ENCODE measurements at places on chromosomes 2 and 18. TPM values are rescaled to one million over a fixed set of nuclear protein-coding genes. Genes with fewer than 3 reads are reported as not detected.

DNA sequence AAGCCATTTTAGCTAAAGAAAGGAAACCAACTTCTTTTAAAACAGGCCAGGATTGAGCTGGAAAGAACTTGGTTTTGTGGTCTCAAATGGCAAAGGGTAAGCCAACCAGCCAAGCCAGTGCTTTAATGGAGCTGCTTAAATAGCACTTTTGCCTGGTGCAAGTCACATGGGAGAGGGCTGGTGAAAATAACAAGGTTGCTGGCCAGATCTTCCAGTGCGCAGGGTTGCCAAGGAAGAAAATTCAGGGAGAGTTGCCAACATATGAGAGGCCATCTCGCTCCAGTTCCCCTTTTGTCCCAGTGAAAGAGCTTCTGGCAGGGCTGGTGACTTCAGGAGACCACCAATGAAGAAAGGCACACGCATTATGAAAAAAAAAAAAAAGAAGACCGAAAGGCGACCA is 57.3 kb downstream of the IRS1 start:
- H3K27me3 ChIP-seq = no peaks in the 10 kb centered on the region
- H3K27ac ChIP-seq = no peak overlapping the region
- no peak overlapping the region for H3K4me3 ChIP-seq
- H3K36me3 ChIP-seq = no peaks in the 10 kb centered on the region
- H3K4me1 ChIP-seq = peaks cover 10% of the 10 kb centered on the region
- DNase-seq = peak; percentile 33

MAP3K19 gene
- not detected for total RNA-seq

DNA sequence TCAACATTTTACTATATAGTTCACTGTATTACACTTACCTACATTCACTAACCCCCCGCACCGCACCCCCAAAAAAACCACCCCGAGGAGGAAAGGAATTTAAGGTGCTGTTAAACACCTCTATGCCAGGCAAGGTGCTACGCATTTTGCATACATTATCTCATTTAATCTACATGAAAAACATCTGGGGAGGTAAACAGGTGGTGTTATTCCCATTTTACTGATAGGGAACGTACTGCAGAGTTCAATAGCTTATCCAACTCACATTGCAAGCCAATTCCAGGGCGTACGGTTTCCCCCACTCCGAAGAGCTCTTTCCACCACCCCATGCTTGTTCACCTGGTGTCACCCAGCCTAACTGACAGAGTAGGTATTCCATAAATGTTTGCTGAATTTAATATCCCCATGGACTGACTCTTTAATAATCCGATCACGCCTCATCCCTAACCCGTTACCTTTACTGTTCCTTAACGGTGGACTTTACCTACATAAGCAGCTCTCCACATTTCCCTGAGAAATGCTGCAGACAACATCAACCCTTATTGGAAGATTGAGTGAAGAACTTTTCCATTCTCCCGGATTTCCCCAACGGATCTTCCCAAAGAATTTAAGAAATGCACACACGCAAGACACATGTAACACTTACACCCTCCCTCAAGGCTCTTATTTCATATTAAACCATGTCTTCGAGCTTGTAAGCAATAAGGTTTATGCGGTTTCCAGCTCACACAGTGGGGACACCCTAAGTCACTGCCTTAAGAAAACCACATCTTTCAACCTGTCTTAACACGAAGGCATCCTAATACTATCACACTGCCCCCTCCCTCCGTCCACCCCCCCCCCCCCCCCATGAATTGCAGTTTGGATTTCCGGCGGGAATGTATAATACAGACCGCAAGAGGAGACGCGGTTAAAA is 1.2 kb downstream of the RAPH1 start:
- H3K27me3 ChIP-seq = no peaks in the 10 kb centered on the region
- no peak overlapping the region for H3K27ac ChIP-seq
- peak overlapping the region; percentile 95 for H3K4me3 ChIP-seq
- H3K36me3 ChIP-seq = no peaks in the 10 kb centered on the region
- peak; percentile 77 for DNase-seq

DNA sequence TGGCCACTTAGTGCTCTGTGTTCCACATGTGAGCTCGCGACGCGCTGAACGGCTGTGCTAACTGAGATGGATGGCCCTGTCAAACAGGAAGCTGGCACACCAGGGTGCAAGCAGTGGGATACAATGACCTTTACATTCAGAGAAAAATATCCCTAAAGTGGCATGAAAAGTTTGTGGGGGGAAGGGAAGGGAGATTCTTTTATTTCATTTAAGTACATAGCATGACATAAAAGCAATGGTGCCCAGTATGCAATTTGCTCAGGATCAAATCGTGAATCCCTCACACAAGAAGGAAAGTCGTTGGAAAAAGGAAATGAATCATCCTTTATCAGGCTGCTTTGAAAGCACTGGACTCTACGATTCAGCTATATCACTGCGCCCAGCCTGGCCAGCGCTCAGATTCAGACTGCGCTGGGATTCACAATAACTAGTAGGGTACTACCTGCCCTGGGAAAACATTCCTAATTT is 26.0 kb downstream of the SATB2 start:
- no peak overlapping the region for H3K27ac ChIP-seq
- H3K27me3 ChIP-seq = no peaks in the 10 kb centered on the region
- H3K4me1 ChIP-seq = no peaks in the 10 kb centered on the region
- H3K4me3 ChIP-seq = no peak overlapping the region
- peak; percentile 74 for DNase-seq
- no peaks in the 10 kb centered on the region for H3K36me3 ChIP-seq

ANKRD30B gene
- total RNA-seq = not detected

DNA sequence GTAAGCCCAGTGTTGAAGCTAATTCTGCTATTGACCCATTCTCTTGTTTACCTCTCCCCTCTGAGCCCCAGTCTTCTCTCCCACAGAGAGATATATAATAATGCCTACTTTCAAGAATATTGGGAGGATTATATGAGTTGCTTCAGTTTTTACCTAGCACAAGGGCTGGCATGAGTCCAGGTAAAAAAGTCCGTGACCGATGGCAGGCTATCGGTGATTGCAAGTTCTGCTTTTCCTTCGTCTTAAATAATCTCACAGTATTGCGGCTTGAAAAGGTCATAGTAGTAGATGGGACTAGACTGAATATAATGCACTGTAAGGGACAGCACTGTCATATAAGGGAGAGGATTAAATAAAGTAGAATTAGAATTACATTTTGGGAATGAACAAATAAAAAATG is 77.6 kb downstream of the KIF5C start:
- H3K36me3 ChIP-seq = no peaks in the 10 kb centered on the region
- DNase-seq = no peak
- peaks cover 5% of the 10 kb centered on the region for H3K4me1 ChIP-seq
- no peak overlapping the region for H3K27ac ChIP-seq

- H3K27me3 ChIP-seq = no peaks in the 10 kb centered on the region
- H3K4me3 ChIP-seq = no peak overlapping the region
- no peak for DNase-seq
Observed at GRCh38 chr2:203824603-203825002, 43.0 kb upstream of the CTLA4 start.

DNA sequence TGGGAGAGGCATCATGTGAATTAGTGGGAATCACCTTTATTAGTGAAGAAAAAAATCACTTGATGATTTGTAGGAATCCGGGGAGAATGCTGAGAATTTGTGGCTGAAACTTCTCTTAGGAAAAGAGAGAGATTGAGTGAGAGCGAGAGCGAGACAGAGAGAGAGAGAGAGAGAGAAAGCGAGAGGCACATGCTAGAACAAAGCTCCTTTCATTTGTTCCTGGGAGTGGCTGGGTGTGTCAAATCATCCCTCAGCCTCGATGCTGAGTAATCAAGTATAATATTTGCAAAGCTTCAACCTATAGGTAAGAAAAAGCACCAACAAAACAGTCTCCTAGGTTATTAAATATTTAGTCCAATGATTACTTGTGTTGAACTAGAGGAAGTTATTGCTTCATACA is 4.4 kb upstream of the SERPINB5 start:
- H3K4me1 ChIP-seq = no peaks in the 10 kb centered on the region
- no peak overlapping the region for H3K27ac ChIP-seq
- H3K4me3 ChIP-seq = no peak overlapping the region

DNA sequence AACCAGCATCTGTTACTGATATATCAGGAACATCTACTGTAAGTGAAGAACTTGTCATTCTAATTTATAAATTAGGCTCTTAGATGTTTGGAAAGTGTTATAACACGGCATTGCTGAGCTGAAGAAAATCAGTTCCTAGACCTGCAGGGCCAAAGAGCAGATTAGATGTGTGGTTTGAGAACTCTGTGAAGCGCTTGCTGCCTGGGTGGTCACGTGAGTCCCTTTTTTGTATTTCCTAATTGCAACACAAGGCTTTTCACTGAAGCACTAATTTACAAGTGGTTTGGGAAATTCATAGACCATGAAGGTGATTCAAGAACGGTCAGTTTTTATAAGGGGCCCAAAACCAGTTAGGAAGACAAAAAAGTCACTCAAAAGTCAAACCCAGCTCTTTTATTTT is 106.9 kb upstream of the SP3 start:
- DNase-seq = no peak
- H3K27me3 ChIP-seq = no peaks in the 10 kb centered on the region
- no peak overlapping the region for H3K4me3 ChIP-seq
- H3K27ac ChIP-seq = no peak overlapping the region
- peaks cover 3% of the 10 kb centered on the region for H3K36me3 ChIP-seq
- no peaks in the 10 kb centered on the region for H3K4me1 ChIP-seq

- no peak overlapping the region for H3K4me3 ChIP-seq
- H3K36me3 ChIP-seq = no peaks in the 10 kb centered on the region
- no peak overlapping the region for H3K27ac ChIP-seq
- no peaks in the 10 kb centered on the region for H3K27me3 ChIP-seq
- H3K4me1 ChIP-seq = peaks cover 23% of the 10 kb centered on the region
- DNase-seq = no peak
Observed at GRCh38 chr2:167581961-167582574, 665.3 kb downstream of the STK39 start.

DNA sequence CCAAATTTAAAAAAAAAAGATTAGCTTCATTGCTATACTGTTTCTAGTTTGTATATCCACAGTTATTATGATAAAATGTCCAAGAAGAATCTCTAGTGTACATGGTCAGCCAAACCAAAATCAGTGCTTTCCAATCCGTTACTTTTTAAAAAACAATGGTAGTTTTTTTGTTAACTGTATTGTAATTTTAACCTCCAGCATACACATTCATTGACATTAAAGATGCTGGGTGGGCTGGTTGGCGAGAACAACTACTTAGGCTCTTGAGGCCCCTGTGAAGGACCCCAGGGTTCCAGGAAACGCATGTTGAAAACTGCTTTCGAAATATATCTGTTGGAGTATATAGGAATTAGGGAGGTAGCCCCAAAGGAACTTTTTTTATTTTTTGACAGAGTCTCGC is 107.3 kb upstream of the RASGRP3 start:
- H3K27me3 ChIP-seq = no peaks in the 10 kb centered on the region
- no peak overlapping the region for H3K27ac ChIP-seq
- no peak overlapping the region for H3K4me3 ChIP-seq
- H3K36me3 ChIP-seq = peaks cover 55% of the 10 kb centered on the region

CAPN10 gene
- total RNA-seq = 61.6 TPM

MAP3K2 gene
- 23.9 TPM for total RNA-seq

DSG4 gene
- not detected for total RNA-seq

- no peaks in the 10 kb centered on the region for H3K27me3 ChIP-seq
- H3K4me3 ChIP-seq = no peak overlapping the region
- H3K36me3 ChIP-seq = no peaks in the 10 kb centered on the region
- H3K4me1 ChIP-seq = no peaks in the 10 kb centered on the region
- no peak overlapping the region for H3K27ac ChIP-seq
Observed at GRCh38 chr2:139374296-139374850, 594.2 kb upstream of the NXPH2 start.

ITGA4 gene
- total RNA-seq = 0.28 TPM

DNA sequence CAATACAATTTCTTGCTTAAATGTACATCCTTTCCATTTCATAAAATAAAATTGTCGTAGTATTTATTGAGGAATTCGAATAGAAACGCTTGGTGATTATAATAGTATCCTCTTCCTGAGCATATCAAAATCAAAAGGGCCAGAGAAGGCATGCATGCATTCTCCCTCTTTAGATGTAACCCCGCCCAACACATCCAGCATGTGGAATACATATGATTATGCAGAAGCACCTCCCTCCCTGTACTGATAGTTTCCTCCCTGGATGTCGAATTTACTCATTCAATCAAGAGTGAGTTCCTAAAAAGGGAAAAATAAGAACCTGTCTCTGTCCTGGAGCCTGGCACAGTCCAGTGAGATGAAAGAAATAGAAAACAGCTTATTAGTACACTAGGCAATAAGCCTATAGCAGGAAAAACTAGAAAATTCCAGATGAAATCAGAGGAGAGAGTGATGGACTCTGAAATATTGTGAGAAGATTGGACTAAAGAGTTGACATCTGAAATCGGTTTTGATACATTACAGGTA is 262.9 kb downstream of the RDH14 start:
- DNase-seq = no peak
- H3K4me3 ChIP-seq = no peak overlapping the region
- no peaks in the 10 kb centered on the region for H3K27me3 ChIP-seq
- H3K36me3 ChIP-seq = no peaks in the 10 kb centered on the region

GRCh38 chr2:162058973-162059668 is 14.9 kb downstream of the DPP4 start:
- no peak overlapping the region for H3K4me3 ChIP-seq
- no peaks in the 10 kb centered on the region for H3K27me3 ChIP-seq
- H3K27ac ChIP-seq = no peak overlapping the region
- no peaks in the 10 kb centered on the region for H3K36me3 ChIP-seq
- no peaks in the 10 kb centered on the region for H3K4me1 ChIP-seq
- DNase-seq = peak; percentile 24

GRCh38 chr2:67854103-67854743 is 208.6 kb downstream of the C1D start:
- no peak overlapping the region for H3K4me3 ChIP-seq
- H3K4me1 ChIP-seq = peaks cover 5% of the 10 kb centered on the region
- H3K27ac ChIP-seq = no peak overlapping the region
- DNase-seq = no peak
- H3K36me3 ChIP-seq = no peaks in the 10 kb centered on the region

- H3K4me1 ChIP-seq = no peaks in the 10 kb centered on the region
- no peaks in the 10 kb centered on the region for H3K27me3 ChIP-seq
- no peaks in the 10 kb centered on the region for H3K36me3 ChIP-seq
- no peak for DNase-seq
- H3K27ac ChIP-seq = no peak overlapping the region
Observed at GRCh38 chr2:52035391-52035790, 1003.5 kb upstream of the NRXN1 start.

ZSWIM2 gene
- total RNA-seq = not detected

SIX3 gene
- total RNA-seq = not detected

- H3K27ac ChIP-seq = peak overlapping the region; percentile 79
- no peaks in the 10 kb centered on the region for H3K36me3 ChIP-seq
- DNase-seq = no peak
- peaks cover 10% of the 10 kb centered on the region for H3K4me1 ChIP-seq
- no peaks in the 10 kb centered on the region for H3K27me3 ChIP-seq
Observed at GRCh38 chr18:22026889-22027288, 142.5 kb upstream of the GATA6 start.

- no peak overlapping the region for H3K4me3 ChIP-seq
- no peak overlapping the region for H3K27ac ChIP-seq
- no peaks in the 10 kb centered on the region for H3K36me3 ChIP-seq
- no peaks in the 10 kb centered on the region for H3K27me3 ChIP-seq
Observed at GRCh38 chr2:19739256-19739655, 162.5 kb downstream of the TTC32 start.

- no peak overlapping the region for H3K27ac ChIP-seq
- peaks cover 19% of the 10 kb centered on the region for H3K4me1 ChIP-seq
- H3K27me3 ChIP-seq = peaks cover 3% of the 10 kb centered on the region
- DNase-seq = peak; percentile 26
- H3K4me3 ChIP-seq = no peak overlapping the region
Observed at GRCh38 chr2:47310801-47311560, 92.0 kb upstream of the MSH2 start.

GRCh38 chr2:233476063-233476410 is 90.5 kb downstream of the USP40 start:
- no peaks in the 10 kb centered on the region for H3K27me3 ChIP-seq
- H3K36me3 ChIP-seq = no peaks in the 10 kb centered on the region
- no peaks in the 10 kb centered on the region for H3K4me1 ChIP-seq
- no peak overlapping the region for H3K4me3 ChIP-seq
- no peak for DNase-seq
- no peak overlapping the region for H3K27ac ChIP-seq

Data from cardiac muscle cell (in vitro differentiated cells and primary cell).